ENCODE measurements at places on chromosomes 1 and 21.

GRCh38 chr1:198794498-198794897 lies 155.7 kb downstream of the PTPRC start:
- no peak for DNase-seq

DNA sequence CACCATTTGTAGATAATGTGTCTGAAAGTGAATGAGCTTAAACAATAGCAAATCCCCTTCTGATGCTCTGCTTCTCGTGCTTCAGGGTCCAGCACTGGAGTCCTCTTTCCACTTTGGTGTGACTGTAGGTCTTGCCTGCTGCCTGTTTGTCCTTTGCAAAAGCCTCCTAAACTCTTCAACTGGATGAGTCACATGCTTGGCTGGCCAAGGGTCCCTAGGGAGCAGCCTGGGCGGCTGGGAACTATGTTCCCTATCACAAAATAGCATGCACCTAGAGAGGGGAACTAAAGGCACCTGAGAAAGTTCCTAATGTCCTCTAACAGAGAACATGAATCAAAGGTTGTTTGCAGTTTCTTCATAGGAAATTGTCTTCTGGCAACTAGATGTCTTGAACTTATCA lies 607.2 kb upstream of the PLXNA2 start:
- DNase-seq: no peak

DNA sequence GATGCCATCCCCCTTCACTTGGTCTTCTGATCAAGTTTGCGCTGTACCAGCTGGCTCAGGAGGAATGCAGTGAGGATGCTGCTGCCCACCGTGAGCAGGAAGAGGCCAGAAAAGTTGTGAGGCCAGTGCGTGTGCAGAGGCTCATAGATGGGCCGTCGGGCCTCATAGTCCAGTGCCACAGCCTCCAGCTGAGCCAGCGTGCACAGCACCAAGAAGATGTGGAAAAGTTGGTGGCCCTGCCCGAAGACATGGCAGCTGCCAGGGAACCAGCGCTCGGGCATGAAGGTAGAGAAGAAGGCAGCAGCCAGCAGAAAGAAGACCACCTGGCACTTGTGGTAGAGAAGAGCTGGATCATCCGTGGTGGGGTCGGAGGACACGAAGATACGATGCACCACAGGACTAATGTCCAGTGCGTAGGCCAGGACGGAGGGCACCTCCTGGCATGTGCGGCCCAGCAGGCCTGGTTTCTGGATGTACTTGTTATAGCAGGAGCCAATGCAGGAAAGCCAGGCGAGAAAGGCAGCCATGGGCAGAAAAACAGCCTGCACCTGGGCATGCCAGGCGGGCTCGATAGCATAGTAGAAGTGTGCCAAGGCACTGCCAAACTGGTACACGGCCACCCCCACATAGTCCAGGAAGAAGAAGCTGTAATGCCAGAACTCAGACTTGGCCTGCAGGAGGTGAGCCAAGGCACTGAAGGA lies 3.7 kb upstream of the AUNIP start:
- no peak for DNase-seq

GRCh38 chr1:119330466-119331189 lies 38.0 kb upstream of the HAO2 start:
- no peak for DNase-seq

DNA sequence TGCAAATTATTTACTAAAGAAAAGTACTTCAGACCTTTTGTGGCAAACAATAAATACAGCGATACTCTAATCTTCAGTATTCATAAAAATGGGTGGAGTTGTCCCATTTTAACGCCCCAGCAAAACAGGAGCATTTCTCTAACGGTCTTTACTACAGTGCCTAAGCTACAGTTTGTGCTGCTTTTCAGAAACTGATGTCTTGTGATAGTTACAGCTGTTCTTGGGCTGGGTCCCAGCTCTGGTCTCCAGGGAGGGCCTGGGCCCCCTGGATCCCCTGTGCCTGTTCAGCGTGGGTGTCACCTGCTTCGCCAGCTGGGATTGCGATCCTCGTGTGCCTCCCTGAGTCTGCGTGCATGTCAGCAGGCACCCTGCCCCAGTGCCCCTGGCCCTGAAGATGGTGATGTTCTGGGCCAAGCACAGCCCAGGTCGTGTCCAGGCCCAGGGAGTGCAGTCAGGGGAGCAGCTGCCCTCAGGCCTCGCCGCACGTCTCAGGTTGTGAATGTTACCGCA lies 64.0 kb upstream of the DIP2A start:
- DNase-seq: no peak

- DNase-seq: no peak
Measured at GRCh38 chr21:27759091-27759659, 792.3 kb upstream of the ADAMTS5 start.

DNA sequence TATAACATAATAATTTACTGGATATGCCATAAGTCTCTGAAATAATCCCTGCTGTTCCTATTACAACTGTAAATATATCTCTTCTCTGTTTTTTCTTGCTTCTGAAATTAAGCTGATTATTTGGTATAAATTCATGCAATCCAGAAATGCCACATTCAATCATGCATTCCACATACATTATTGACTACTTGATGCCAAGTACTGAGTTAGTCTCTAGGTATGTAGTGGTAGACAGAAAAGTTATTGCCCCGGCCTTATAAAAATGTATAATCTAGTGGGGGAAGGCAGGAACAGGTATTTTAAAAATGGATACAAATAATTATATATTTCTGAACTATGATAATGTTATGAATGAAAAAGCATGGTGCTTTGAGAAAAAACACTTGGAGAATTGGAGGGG lies 338.6 kb upstream of the SNX7 start:
- DNase-seq: no peak

GRCh38 chr1:228362141-228362883 lies 44.3 kb downstream of the TRIM11 start:
- DNase-seq: no peak

DNA sequence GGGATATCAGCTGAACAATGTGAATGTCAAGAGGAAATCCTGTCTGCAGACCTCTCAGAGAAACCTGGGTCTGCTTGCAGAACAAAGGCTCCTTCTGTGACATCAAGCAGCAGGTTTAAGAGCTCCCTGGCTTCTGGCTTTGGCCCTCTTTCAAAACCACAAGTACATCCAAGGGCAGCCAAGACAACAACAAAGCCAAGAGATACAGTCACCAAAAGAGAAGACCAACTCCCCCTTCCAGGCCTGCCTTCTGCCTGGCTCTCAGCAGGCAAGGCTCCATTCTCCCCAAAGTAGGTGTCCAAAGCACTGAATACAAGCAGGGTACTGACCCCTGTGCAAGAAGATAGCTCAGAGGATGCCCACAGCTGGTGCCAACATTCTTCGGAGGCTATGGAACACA lies 11.5 kb downstream of the BCAR3 start:
- no peak for DNase-seq

DNA sequence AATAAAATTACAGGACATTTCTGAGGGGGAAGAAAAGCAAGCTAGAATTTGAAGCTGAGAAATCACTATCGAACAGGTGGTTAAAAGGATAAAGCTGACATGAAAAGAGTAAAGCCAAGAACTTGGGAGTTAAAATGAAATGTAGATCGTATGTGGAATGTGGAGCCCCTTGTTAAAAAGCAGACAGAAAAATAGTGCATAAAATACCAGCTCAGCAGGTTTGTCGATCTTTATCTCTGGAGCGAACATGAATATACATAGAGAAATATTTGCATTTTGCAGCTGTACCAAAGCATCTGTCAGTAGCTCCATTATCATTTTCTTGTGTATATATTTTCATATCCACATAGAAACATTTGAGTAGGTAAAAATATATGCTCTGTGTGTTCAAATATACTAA lies 73.6 kb upstream of the CDC42BPA start:
- no peak for DNase-seq

GRCh38 chr1:221239792-221240191 lies 360.5 kb downstream of the HLX start:
- no peak for DNase-seq

DNA sequence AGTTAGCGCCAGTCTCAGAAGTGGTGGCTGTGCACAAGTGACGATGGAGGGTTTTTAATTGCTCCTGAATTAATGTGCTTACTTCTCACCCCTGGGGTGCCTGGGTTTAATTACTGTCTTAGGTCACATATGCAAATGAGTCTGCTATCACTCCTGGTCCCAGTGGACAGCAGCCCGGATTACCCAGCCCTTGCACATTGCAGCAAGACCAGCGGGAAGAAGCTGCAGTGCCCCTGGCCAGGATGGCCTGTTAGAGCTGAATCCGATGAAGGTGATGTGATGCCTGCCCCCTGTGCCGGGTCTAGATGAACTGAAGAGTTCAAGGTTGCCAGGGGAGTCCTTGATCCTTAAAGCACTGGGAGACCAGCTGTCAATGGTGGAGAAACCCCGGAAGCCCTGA lies 24.2 kb downstream of the ENO1 start:
- DNase-seq: no peak

DNA sequence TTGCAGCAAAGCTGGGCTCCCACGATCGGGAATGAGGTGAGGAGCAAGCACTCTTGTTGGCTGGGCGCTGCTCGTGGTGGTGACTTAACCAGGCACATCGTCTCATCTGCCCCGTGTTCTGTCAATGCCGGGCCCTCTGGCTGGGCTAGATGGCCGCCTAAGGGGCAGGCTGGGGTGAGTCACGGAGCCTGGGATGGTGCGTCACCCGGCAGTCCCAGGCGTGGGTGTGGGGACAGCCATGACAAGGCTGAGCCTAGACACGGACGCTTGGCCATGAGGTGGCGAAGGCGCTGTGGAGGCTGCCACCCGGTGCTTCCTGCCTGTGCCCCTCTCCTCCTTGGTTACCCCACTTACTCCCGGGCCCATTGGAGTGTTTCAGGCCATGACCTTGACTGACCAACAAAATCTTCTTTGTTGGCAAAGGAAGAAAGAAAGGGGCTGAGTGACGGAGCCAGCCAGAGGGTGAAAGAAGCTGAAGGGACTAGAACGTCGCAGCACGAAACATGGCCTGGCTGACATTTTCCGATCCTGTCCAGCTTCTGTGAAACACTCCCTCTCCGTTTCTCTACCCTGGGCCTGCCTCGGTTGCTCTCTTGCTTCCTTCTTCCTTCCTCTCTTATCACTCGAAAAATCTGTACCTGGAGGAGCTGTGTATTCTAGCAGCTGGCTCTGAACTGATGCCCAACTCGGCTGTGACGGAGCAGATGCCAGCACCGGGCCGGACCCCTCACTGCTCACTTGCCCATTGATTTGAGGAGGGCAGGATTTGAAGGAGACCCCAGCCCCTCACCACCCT lies 596 bp downstream of the CD247 start:
- DNase-seq: peak; percentile 83

GRCh38 chr21:26844258-26845065 lies 747 bp downstream of the ADAMTS1 start:
- DNase-seq: no peak

DNA sequence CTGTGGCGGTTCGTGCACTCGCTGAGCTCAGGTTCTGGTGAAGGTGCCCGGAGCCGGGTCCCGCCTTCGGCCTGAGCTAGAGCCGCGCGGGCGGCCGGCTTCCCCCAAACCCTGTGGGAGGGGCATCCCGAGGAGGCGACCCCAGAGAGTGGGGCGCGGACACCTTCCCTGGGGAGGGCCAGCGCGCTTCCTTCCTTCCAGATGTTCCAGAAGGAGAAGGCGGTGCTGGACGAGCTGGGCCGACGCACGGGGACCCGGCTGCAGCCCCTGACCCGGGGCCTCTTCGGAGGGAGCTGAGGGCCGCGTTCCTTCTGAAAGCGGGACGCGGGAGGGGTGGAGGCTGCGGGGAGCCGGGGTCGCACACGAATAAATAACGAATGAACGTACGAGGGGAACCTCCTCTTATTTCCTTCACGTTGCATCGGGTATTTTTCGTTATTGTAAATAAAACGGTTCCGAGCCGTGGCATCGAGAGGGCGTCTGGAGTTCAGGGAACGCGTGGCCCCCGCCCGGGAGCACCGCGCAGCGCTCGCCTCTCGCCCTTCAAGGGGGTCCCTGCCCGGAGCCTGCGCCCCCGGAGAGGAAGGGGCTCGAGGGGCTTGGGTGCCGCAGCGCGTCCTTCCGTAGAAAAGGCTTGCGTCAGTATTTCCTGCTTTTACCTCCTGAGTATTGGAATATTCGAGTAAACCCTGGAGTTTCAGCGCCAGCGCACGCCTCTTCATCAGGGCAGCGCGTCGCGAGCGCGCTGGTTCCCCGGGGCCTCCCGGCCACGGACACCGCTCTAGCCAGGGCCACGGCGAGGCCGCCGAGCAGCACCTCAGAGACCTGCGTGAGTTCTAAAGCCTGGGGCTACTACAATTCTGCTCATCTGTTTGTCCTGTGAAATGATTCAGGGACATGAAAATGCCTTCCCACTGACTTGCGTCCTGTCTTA lies 11.5 kb downstream of the YBEY start:
- no peak for DNase-seq

DNA sequence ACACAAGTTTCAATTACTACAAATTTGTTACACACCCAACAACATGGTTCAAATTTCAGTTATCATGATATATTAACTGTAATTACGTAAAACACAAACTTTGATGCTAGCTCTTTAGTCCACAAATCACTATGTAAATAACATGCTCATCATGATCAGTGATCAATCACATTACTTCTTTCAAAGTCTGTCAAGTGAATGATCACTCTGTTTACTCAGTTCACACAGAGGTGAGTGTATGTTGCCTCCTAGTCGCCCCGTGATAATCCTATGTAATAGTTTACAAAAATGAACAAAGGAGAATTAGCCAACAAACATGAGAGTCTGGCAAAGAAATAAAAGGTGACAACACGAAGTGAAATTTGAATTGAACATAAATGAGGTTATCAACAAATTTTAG lies 14.3 kb downstream of the EDEM3 start:
- DNase-seq: no peak

DNA sequence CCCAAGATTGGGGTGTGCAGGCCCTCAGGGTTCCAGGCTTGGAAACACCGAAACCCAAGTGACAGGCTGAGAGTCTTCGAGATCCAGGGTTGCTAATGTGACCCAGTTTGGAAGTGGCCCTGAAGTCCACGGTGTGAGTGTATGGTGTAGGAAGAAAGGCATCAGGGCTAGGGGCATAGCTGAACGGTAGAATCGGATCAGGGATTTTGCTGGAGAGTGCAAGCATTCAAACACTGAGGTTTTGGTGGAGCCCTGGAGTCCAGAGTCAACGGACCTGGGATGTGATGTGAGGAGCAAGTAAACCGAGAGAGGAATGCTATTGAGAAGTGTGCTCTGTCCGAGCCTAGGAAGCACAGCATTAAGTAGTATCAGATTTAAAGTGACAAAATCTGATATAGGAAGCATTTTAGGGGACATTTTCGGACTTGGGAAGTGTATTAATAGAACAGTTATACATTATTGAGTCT lies 958 bp downstream of the NFYC start:
- DNase-seq: no peak

DNA sequence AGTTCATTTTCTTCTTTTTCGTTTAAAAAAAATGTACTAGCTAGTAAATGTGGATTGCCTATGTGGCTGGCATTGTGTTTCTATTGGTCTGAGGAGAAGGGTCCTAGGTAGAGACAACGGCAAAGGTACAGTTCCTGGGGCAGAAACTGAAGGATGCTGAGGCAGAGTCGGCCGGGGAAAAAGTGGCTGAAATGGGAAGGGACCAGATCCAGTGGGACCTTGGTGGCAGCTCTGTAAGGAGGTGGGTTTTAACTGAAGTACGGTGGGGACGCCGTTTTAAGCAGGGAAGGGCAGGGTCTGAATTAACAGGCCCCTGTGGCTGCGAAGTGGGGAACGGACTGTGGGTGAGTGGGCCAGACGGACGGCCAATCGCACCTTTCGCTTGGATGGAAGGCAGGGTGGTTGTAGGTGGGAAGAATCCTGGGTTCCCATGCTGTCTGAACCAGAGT lies 420 bp upstream of the VPS13D start:
- no peak for DNase-seq
